ENCODE measurements at places on chromosomes 6 and 20. TPM values are rescaled to one million over a fixed set of nuclear protein-coding genes. Genes with fewer than 3 reads are reported as not detected.

DNA sequence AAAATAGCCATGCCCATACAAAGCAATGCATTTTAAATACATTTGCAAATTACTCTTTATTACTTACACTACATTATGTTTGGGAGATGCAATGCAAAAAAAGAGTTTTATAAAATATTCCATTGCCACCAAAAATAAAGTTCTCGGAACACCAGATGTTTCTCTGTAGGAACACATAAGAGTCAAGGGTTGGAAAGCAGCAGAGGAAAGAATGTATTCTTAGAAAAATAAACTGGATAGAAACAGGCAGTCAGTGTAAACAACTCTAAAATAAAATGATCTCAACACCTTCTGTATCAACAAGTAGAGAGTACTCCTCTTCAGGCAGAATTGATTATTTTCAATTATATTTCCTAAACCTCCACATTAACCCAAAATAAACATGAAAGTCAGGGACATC lies 28.1 kb downstream of the KIF13A start:
- H3K27ac ChIP-seq = no peak overlapping the region
- no peaks in the 10 kb centered on the region for H3K36me3 ChIP-seq
- DNase-seq = no peak
- no peaks in the 10 kb centered on the region for H3K4me1 ChIP-seq
- no peak overlapping the region for H3K4me3 ChIP-seq
- H3K27me3 ChIP-seq = no peaks in the 10 kb centered on the region

DNA sequence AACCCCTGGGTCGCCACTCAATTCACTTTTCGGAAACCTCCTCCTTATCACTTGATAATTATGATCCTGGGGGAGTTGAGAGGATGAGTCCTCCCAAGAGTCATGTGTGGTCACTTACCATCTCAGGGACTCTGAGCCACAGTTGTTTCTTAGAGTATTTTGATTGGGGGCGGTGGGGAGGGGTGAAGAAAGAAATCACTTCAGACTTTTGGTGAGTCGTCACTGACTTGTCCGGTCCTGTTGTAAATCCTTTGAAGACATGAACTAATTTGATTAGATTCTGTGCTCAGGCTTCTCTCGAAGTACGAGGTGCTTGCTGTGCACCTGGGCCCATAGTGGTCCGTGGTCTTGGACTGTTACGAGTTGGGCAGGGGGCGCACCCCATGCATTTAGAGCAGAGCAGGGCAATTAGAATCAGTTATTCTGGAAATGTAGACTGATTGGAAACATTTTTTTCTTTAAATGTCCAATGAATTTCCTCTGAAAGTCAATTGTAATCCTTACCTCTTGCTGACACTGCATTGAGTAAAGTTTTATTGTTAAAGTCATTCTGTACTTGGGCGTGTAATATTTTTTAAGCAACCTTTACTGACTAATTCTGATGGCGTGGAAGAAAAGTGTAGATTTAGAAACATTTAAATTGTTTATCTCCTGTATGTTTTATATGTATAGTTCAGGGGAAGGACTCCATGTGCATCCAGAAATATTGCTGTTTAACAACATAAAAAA lies 173.4 kb downstream of the SLC16A10 start:
- no peaks in the 10 kb centered on the region for H3K4me1 ChIP-seq
- H3K4me3 ChIP-seq = no peak overlapping the region

- no peaks in the 10 kb centered on the region for H3K36me3 ChIP-seq
- no peaks in the 10 kb centered on the region for H3K27me3 ChIP-seq
- DNase-seq = no peak
- H3K4me3 ChIP-seq = no peak overlapping the region
Observed at GRCh38 chr20:50624351-50625016, 66.9 kb downstream of the RIPOR3 start.

DNA sequence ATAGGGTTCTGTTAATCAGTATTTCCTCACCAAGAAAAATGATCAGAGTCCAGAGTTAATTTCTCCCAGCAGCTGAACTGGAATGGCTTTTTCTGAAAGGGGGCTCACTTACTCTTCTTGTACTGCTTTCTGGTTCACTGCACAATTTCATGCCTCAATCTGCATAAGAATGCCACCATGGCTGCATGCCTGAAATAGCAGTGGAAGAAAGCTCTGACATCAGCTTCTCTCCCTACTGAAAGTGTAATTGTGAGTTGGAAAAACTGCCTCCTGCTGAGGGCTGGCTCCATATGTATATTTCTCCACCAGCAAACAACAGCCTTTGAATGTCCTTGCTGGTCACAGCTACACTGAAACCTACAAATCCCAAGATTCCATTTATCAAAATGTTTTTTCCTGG lies 1027.2 kb upstream of the GJE1 start:
- H3K4me1 ChIP-seq = no peaks in the 10 kb centered on the region
- DNase-seq = no peak
- H3K27me3 ChIP-seq = no peaks in the 10 kb centered on the region
- no peaks in the 10 kb centered on the region for H3K36me3 ChIP-seq
- H3K4me3 ChIP-seq = no peak overlapping the region

GRCh38 chr6:75201021-75201420 lies 4.8 kb downstream of the COL12A1 start:
- H3K36me3 ChIP-seq = no peaks in the 10 kb centered on the region
- no peak for DNase-seq
- no peak overlapping the region for H3K27ac ChIP-seq
- no peak overlapping the region for H3K4me3 ChIP-seq
- peaks cover 27% of the 10 kb centered on the region for H3K27me3 ChIP-seq

DNA sequence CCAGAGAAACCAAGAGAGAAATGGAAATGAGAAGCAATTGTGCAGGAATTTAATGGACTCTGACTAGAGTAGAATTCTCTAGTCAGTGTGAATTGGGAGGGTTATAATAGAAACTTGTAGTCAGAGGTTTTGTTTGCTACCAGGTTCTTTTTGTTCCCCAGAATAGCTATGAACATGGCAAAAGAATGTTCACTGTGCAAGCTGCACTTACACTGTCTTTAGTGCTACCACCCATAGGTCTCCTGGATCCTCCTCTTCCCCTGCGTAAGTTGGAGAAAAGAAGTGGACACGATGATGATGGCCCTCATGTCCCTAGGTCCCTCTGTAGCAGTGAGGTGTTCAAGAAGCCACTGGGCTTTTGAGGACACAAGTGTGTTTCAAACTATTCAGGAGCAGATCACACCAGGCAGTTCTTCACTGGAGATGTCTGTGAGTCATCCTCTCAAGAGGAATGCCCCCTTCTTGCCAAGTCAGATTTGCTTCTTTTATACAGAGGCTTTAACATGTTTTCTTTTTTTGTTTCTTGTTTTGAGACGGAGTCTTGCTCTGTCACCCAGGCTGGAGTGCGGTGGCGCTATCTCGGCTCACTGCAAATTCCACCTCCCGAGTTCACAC lies 47.6 kb upstream of the SMIM8 start:
- no peak overlapping the region for H3K27ac ChIP-seq
- no peak for DNase-seq
- peaks cover 5% of the 10 kb centered on the region for H3K4me1 ChIP-seq
- no peaks in the 10 kb centered on the region for H3K27me3 ChIP-seq
- no peaks in the 10 kb centered on the region for H3K36me3 ChIP-seq

DNA sequence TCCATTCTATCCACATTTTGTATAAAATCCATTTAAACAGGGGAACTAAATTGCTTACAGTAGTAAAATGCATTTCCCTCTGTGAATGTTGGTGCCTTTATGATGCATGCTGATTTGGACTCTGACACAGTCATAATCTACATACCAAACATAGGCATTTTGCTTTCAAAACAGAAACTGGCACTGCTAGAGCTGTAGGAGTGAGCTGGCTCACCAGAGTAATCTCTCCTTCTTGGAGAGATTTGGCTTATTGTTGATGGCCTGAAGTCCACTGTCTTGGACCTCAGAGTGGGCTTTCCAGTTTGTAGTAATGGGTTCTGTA lies 363.2 kb upstream of the FLRT3 start:
- no peaks in the 10 kb centered on the region for H3K36me3 ChIP-seq
- no peak overlapping the region for H3K4me3 ChIP-seq
- no peak overlapping the region for H3K27ac ChIP-seq
- no peak for DNase-seq
- H3K27me3 ChIP-seq = no peaks in the 10 kb centered on the region

GRCh38 chr6:149108749-149109100 lies 208.8 kb upstream of the TAB2 start:
- H3K36me3 ChIP-seq = no peaks in the 10 kb centered on the region
- no peaks in the 10 kb centered on the region for H3K27me3 ChIP-seq
- H3K4me3 ChIP-seq = no peak overlapping the region
- H3K4me1 ChIP-seq = no peaks in the 10 kb centered on the region
- no peak overlapping the region for H3K27ac ChIP-seq
- no peak for DNase-seq

DNA sequence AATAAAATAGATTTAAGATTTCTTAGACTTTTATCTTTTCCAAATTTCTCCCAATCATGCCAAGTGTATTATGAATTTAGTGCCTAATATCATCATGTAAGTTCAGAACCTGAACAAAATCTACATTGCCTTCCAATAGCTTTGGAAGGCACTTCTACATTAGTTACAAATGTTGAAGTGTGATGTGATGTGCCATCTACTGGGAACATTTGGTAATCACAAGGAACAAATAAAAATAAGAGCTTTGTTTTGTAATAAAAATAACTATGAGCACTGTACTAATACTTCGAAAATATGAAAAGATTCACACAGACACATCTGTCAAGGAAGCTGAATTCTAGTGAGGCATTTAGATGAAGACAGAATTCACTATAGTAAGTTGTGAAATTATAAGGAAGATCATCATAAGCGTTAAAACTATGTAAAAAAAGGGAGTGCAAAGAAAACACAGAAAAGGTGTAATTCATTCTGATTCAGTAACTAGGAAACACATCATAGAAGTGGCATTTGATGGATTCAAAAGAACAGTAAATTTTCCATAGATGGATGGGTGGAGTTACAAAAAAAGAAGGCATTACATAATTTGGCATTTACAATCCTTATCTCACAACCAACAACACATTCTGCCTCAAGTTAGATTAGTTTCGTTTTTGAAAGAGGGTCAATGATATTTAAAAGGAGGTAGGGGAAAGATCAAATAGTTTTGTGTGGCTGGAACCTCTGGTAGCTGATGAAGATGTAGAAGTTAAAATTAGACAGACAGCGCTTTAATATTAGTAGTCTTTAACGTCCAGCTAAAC lies 161.0 kb downstream of the ASCC3 start:
- no peak overlapping the region for H3K27ac ChIP-seq
- H3K36me3 ChIP-seq = no peaks in the 10 kb centered on the region
- no peak overlapping the region for H3K4me3 ChIP-seq
- H3K27me3 ChIP-seq = no peaks in the 10 kb centered on the region
- DNase-seq = no peak

DNA sequence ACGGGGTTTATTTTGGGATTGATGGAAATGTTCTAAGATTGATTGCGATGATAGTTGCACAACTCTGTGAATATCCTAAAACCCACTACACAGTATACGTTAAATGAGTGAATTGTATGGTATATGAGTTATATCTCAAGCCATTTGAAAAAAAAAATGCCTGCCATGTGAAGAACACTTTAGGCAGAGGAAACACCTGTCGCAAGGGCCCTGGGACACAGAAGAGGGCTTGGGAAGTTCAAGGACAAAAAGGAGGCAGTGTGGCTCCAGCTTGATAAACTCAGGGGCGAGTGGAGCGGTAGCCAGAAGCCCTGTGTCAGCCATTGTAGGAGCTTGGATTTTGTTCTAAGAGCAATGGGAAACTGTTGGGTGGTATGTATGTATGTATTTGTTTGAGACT lies 37.0 kb downstream of the CEP250 start:
- H3K36me3 ChIP-seq = no peaks in the 10 kb centered on the region
- no peak overlapping the region for H3K27ac ChIP-seq
- H3K4me1 ChIP-seq = no peaks in the 10 kb centered on the region
- no peak overlapping the region for H3K4me3 ChIP-seq
- DNase-seq = no peak

- DNase-seq = no peak
- no peak overlapping the region for H3K4me3 ChIP-seq
- no peak overlapping the region for H3K27ac ChIP-seq
- no peaks in the 10 kb centered on the region for H3K36me3 ChIP-seq
- H3K4me1 ChIP-seq = no peaks in the 10 kb centered on the region
- H3K27me3 ChIP-seq = peaks cover 5% of the 10 kb centered on the region
Observed at GRCh38 chr6:73704260-73704659, 8.3 kb downstream of the CD109 start.

- H3K4me1 ChIP-seq = no peaks in the 10 kb centered on the region
- no peaks in the 10 kb centered on the region for H3K36me3 ChIP-seq
- H3K27ac ChIP-seq = no peak overlapping the region
- H3K27me3 ChIP-seq = no peaks in the 10 kb centered on the region
Observed at GRCh38 chr6:105889902-105890301, 196.2 kb upstream of the PRDM1 start.

DNA sequence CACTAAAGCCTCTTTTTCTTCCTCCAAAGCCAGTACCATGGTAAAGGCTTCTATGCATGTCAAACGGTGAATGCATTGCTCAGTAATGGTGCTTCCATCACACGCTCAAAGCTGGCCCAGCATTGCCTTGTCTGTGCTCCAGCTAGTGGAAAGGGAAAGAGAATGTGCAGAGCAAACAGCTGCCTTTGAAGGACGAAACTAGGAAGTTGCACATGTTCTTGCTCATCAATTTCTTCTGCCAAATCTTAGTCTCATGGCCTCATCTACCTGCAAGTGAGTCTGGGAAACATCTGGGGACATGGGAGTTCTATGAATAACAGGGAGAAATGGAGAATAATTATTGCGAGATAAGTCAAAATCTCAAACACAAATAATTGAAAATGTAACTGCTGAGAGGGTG lies 216.5 kb upstream of the SSTR4 start:
- no peak overlapping the region for H3K4me3 ChIP-seq
- H3K27me3 ChIP-seq = no peaks in the 10 kb centered on the region
- H3K4me1 ChIP-seq = no peaks in the 10 kb centered on the region
- DNase-seq = no peak
- no peak overlapping the region for H3K27ac ChIP-seq

GRCh38 chr6:53299331-53300005 lies 49.3 kb downstream of the ELOVL5 start:
- no peaks in the 10 kb centered on the region for H3K27me3 ChIP-seq
- no peak overlapping the region for H3K4me3 ChIP-seq
- H3K36me3 ChIP-seq = no peaks in the 10 kb centered on the region

DNA sequence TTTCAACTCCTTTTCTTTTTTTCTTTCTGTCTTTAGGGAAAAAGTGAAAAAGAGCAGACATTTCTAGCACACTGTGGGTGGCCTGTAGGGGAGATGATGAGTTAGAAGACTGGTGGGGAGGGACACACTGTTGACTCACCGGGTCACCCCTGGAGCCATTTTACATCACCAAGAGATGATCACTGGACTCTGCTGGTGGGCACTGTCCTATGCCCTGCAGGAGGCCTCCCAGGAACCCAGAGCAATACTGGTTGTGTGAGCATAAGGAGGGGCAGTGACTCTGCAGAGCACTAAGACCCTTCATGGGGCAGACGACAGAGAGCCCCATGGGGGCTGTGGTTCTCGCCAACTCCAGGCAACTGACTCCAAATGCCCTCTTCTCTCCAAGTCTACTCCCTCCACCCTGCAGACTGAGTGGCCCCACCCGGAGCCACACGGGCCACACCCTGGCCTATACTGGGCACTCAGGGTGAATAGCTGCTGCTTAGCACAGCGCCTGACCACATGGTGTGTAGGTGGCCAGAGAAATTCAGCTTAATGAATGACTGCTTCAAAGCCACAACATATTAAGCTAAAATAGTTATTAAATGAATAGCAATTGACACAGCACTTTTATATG lies 177.5 kb downstream of the CDC5L start:
- DNase-seq = no peak
- no peak overlapping the region for H3K27ac ChIP-seq
- peaks cover 5% of the 10 kb centered on the region for H3K27me3 ChIP-seq
- H3K4me3 ChIP-seq = no peak overlapping the region

The TCF15 gene
- 0.83 TPM for total RNA-seq

The SFT2D1 gene
- total RNA-seq = 68.0 TPM

The LYRM4 gene
- 43.7 TPM for total RNA-seq

The SCGN gene
- total RNA-seq = 1.8 TPM

The CTCFL gene
- 0.27 TPM for total RNA-seq

The CENPW gene
- total RNA-seq = 5.4 TPM

The INSM1 gene
- total RNA-seq = 1.2 TPM

Measured in adrenal gland (tissue), 19 donors.